ENCODE measurements at places on chromosomes 12 and 14. TPM values are rescaled to one million over a fixed set of nuclear protein-coding genes. Genes with fewer than 3 reads are reported as not detected.

DNA sequence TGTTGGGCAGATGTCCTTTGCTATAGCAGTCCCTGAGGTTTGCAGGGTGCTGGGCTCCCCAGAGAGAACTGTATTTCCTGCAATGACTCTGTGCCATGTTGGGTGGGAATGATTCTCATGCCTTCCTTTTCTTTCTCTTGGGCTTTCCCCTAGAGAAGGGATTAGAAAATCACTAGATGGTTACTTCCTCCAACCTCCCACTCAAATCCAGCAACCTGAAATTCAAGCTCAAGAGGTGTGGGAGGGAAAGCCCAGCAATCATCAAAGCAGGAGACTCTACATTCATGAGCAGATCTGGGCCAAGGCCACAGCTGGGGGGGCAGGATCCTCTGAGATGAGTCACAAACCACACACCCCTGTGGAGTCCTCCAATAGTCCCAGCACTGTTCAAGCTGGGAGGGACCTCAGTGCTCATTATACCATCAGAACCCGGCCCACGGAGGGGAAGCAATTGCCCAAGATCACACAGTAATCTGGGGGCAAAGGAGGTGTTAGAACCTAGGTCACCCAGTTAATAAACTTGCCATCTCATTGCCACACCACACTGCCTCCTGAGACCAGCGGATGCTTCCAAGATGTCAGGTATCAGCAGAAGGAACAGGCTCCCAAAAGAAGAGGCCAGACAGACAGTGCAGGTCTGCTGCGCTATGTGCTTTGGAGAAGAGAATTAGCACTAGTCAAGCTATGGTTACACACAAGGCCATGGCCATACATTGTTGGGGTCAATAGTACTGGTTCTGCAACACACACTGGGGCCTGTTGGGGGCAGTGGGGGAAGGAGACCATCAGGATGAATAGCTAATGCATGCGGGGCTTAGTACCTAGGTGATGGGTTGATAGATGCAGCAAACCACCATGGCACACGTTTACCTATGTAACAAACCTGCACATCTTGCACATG lies 65.7 kb downstream of the TTC9 start:
- no peaks in the 10 kb centered on the region for H3K27me3 ChIP-seq
- no peaks in the 10 kb centered on the region for H3K4me1 ChIP-seq
- DNase-seq: no peak
- no peaks in the 10 kb centered on the region for H3K36me3 ChIP-seq
- H3K4me3 ChIP-seq: no peak overlapping the region

GRCh38 chr14:20668969-20669368 lies 15.4 kb upstream of the RNASE4 start:
- H3K36me3 ChIP-seq: no peaks in the 10 kb centered on the region
- no peak for DNase-seq
- H3K4me1 ChIP-seq: peaks cover 10% of the 10 kb centered on the region

DNA sequence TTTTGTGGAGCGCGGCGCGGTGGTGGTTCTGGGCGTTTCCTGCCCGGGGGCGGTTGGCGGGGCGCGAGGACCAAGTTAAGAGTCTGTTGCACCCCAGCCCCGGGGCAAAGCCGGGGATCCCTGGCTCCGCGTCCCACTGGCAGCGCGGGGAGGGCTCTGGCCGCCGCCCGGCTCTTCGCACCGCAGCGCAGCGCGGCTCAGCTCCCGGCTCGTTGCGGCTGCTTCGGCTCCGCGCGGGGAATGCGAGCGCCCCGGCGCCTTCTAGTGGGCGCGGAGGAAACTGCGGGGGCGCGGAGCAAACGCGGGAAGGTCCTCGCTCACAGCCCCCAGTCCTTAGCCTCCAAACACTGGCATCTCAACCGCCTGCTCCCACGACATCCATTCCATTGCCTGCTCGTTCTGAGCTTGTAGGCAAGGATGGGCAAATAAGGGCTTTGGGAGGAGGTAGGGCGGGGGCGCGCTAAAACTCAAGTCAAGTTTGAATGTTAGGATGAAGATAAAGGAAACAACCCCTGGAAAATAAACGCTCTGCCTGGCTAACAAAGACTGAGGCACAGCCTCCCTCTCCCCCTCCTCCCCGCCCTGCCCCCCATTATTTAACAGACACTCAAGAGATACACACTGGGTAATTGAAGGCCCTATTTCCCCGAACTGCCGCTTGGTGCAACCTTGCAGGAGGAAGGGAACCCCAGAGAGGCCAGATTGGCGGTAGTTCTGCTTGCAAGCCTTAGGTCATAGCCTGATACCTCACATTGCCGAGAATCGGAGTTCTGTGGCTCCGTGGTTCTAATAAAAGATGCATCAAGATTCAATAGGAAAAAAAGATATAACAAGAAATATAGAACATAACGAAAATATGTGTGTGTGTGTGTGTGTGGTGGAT lies at the start of gene B4GALNT1:
B4GALNT1 (minus strand) TSS at position 244 of the 883 bp plus-strand sequence. CDS start 1,069 bp downstream, outside the sequence.
- DNase-seq: peak; percentile 44
- peaks cover 19% of the 10 kb centered on the region for H3K27me3 ChIP-seq
- H3K4me3 ChIP-seq: peak within 1 kb of the TSS; percentile 49

- no peaks in the 10 kb centered on the region for H3K27me3 ChIP-seq
- peak overlapping the region; percentile 86 for H3K4me3 ChIP-seq
- DNase-seq: no peak
- peaks cover 46% of the 10 kb centered on the region for H3K4me1 ChIP-seq
- peak overlapping the region; percentile 73 for H3K27ac ChIP-seq
Measured at GRCh38 chr12:120470150-120470784, 719 bp upstream of the SRSF9 start.

GRCh38 chr12:16189849-16190248 lies 87.6 kb downstream of the SLC15A5 start:
- no peaks in the 10 kb centered on the region for H3K36me3 ChIP-seq
- no peak for DNase-seq
- H3K4me3 ChIP-seq: no peak overlapping the region

Gene SART3
- total RNA-seq: 82.4 TPM

Gene GRIN2B
- total RNA-seq: not detected

DNA sequence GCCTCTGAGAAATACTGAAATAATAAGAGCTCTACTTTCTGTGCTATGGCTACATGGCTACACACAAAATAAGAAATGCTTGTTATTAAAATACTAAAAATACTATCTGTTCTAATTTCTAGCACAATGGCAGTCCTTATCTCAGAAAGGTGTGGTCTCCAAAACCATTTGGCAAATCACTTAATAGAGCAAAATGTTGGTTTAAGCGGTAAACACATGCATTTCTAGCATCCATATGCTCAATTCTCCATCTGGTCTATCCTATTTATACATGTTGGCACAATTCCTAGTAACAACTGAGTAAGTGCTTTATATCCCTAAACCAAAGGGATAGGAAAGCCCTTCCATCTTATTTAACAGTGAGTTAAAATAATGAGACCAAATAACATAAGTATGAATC lies 107.0 kb downstream of the PAPLN start:
- no peak overlapping the region for H3K4me3 ChIP-seq
- no peak overlapping the region for H3K27ac ChIP-seq
- H3K4me1 ChIP-seq: no peaks in the 10 kb centered on the region
- DNase-seq: no peak
- no peaks in the 10 kb centered on the region for H3K27me3 ChIP-seq

Gene TMEM233
- not detected for total RNA-seq

DNA sequence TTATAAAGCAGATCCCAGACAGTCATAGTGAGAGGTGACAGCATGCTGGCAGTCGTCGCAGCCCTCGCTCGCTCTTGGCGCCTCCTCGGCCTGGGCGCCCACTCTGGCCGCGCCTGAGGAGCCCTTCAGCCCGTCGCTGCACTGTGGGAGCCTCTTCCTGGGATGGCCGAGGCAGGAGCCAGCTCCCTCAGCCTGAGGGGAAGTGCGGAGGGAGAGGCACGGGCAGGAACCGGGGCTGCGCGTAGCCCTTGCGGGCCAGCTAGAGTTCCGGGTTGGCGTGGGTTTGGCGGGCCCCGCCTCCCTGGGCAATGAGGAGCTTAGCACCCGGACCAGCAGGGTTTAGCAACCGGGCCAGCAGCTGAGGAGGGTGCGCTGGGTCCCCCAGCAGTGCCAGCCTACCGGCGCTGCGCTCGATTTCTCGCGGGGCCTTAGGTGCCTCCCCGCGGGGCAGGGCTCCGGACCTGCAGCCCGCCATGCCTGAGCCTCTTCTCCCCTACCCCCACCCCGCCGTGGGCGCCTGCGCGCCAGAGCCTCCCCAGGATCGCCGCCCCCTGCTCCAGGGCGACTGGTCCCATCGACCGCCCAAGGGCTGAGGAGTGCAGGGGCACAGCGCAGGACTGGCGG lies 451.2 kb upstream of the DCN start:
- DNase-seq: no peak
- H3K36me3 ChIP-seq: no peaks in the 10 kb centered on the region
- H3K4me3 ChIP-seq: no peak overlapping the region

Gene ACSS3
- not detected for total RNA-seq
